ENCODE measurements at places on chromosomes 16 and 17.

- no peak for DNase-seq
Observed at GRCh38 chr16:17529982-17530760, 59.4 kb upstream of the XYLT1 start.

DNA sequence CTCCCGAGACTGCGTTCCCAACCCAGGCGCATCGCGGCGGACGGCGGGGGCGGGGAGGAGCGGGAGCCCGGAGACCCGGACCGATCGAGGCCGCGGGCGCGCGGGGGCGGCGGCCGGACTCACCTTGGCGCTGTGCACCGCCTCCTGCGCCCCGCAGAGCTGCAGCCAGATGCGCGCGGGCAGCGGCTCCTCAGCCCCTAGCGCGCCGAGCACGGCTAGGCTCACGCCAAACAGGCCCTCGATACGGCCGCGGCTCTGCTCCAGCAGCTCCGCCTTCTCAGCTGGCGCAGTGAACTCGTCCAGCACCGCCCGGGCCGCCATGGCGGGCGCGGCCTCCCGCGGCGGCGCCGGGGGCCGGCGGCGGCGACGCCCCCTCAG, 339 bp downstream of the N4BP1 start:
- no peak for DNase-seq

DNA sequence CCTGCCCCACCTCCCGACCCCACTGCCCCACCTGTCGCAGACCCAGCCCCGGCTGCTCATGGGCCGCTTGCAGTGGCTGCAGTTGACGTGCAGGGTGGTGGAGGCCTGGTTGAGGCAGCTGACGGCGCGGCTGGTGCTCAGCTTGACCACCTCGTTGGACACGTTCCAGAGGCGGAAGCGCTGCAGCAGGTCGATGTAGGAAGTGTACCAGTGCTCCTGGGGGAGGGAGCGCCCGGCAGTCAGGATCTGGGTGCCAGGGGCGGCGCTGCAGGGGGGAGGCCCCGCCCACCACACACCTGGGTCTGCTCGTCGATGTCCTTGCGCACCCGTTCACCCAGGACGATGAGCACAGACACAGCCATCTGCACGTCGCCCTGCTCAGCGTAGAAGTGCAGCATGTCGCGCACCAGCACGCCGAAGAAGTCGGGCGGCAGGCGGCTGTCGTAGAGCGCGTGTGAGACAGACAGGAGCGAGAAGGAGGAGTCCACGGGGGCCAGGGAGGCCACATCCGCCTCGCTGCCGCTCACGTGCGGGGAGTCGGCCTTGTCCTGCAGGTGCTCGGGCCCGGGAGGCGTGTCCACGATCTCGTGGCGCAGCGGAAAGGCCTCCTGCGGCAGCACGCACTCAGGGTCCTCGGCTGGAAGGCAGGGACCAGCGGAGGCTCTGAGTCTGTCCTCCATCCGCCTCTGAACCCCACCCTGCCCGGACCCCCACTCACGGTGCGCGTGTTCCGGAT, 995 bp upstream of the JMJD8 start:
- DNase-seq: no peak

DNA sequence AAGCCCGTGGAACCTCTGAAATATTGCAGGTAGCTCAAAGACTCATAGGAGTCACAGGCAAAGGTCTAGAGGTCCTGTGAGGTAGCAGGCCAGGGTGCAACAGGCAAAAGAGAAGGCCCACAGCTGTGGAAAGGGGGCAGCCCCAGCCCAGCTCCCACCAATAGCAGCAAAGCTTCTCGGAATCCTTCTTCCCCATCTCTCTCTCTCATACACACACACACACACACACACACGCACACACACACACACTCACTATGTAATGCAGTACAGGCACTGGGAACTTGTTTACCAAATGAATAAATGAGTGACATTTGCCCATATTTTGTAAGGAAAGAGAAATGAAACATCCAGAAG, 16.8 kb upstream of the SUPT4H1 start:
- no peak for DNase-seq

GRCh38 chr17:18246880-18247612, 11.5 kb downstream of the FLII start:
- no peak for DNase-seq

- no peak for DNase-seq
Observed at GRCh38 chr17:51499897-51500296, 239.6 kb downstream of the UTP18 start.

DNA sequence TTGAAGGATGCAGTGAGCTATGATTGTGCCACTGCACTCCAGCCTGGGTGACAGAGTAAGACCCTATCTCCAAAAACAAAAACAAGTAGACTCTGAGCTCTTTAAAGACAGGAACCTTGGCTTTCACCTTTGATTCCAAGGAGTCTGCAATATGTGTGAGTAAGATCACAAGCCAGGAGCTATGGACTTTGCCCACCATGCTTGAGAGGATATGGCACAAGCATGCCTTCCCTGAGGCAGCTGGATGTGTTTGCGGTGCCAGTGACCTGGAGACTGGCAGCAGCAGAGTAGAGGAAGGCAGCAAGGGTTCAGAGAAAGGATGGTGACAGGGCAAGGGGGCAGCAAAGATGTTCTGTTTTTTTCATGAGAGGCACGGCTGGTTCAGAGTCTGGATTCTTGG, 14.5 kb upstream of the PRKCA start:
- DNase-seq: no peak

All from Panc1 (cell line).